Naive B cell (primary cell): ENCODE measurements at places on chromosomes 16 and 17. TPM values are rescaled to one million over a fixed set of nuclear protein-coding genes. Genes with fewer than 3 reads are reported as not detected.

The SLC5A11 gene
- not detected for polyA plus RNA-seq

The C1QTNF1 gene
- polyA plus RNA-seq = not detected

The MRM1 gene
- polyA plus RNA-seq = 6.1 TPM

The ENO3 gene
- polyA plus RNA-seq = 0.79 TPM

The ZDHHC1 gene
- polyA plus RNA-seq = 0.23 TPM

The IL21R gene
- polyA plus RNA-seq = 118 TPM

The TMEM114 gene
- not detected for polyA plus RNA-seq
